GDM1 (cell line): ENCODE measurements at places on chromosomes 13 and 19.

DNA sequence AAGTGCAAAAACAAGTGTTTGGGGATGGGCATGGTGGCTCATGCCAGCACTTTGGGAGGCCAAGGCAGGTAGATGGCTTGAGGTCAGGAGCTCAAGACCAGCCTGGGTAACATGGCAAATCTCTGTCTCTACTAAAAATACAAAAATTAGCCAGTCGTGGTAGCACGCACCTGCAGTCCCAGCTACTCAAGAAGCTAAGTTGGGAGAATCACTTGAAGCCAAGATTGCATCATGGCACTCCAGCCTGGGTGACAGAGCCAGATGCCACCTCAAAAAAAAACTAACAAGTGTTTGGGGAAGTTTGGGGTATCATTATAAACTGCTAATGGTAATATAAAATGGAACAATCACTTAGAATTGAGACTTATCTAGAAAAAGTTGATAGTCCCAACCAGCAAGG lies 24.6 kb downstream of the XPO4 start:
- DNase-seq, result no peak

DNA sequence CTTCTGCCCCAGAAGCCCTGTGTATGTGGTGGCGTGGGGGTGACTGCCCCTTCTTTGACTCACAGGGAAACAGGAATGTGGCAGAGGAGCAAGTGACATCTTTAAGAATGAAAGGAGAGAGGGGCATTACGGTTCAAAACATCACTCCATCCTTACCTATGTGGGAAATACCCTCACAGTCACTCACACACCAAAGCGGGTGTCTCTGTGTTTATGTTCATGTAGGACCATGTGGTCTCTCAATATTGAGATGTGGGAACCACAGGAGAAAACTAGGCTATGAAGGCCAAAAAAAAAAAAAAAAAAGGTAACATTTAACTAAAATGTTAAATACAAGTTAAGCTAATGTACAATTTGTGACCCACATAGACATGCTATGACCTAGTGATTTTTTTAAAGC lies 153.6 kb upstream of the GPR12 start:
- no peak for DNase-seq

- no peak for DNase-seq
Measured at GRCh38 chr13:79612604-79613003, 131.6 kb downstream of the NDFIP2 start.

- no peak for DNase-seq
Measured at GRCh38 chr13:25463496-25463895, 91.7 kb downstream of the ATP8A2 start.

GRCh38 chr19:29285878-29286277 lies 72.9 kb upstream of the UQCRFS1 start:
- no peak for DNase-seq

GRCh38 chr13:46121033-46121432 lies 16.2 kb upstream of the CPB2 start:
- no peak for DNase-seq

- DNase-seq, result no peak
Measured at GRCh38 chr19:48676887-48677286, 4.1 kb upstream of the NTN5 start.

DNA sequence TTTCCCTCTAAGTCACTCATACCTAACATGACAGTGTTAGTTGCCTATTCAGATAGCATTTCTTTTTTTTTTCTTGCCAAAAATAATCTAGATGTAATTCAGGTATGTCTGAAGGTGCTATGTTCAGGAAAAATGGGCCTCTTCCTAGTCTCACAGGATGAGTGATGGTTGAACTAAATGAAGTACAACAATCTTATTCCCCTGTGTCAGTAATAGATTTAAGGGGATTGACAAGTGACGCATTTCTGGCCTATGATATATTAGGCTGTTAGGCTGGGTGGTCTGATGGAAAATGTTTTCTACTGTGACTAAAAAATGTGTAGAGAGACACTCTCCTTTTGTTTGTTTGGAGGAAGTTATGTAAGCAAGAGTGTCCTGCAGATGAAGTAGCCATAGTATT lies 878.7 kb upstream of the SLITRK1 start:
- no peak for DNase-seq

GRCh38 chr13:26658448-26659385 lies 101.2 kb downstream of the WASF3 start:
- DNase-seq, result no peak

DNA sequence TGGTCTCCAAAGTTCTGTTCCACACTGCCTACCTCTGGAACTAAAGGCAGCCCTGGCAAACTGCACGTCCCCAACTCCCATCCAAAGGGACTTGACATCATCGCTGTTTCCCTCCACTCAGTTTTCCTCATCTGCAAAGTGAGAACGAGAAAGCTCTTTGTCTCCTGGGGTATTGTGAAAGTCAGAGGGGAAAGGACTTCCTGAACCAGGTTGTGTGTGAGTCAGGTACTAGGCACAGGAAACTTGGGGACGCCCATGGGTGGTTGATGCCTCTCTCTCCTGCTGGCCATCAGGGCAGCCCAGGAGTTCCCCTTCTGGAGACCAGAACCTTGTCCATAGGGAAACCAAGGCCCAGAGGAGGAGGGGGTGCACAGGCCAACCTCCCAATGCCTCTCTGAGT lies 4.7 kb downstream of the CRLF1 start:
- DNase-seq, result no peak

GRCh38 chr19:8373867-8374813 lies 10.2 kb downstream of the ANGPTL4 start:
- DNase-seq, result no peak

DNA sequence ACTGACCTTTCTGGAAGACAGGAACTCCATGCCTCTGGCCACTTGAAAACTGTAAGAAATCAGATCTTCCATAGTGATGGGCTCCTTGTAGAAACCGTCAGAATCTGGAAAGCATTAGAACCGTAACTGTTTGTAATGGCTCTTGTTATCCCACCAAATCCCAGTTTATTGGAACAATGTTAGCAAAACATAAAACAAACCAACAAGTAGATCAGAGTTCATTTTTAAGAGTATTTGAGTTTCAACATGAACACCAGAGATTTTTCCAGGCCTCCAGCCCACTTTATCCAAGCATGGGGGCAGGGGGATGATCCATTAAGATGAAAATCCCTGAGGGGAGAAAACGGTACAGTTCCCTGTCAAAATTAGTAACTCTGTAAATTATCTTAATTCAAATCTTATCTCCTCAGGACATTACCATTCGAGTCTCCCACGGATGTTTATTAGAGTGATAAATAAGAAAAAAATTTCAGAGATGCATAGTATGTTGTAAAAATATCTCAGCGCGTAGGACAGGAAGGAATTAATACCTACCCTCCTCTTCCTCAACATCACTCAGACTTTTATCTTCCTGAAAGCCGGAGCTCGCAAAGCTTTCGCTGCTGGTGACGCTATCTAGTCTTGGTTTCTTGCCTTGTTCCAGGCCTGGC lies 172.5 kb downstream of the FLT1 start:
- no peak for DNase-seq

DNA sequence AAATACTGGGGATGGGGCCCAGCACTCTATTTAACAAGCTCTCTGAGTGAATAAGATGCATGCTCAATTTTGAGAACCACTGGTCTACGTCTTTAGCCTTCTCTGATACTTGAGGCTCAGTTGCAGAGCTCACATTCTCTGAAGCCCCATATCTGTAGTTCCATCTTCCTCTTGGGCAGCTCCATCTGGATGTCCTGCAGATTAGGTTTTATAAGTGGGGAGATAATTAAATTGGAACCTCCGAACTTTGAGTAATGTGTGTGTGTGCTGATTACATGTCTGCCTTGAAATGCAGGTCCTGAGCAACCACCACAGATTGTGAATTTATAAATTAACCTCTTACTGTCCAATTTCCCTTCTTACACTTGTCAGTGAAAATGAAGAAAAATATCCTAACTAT lies 7.2 kb upstream of the RASL11A start:
- no peak for DNase-seq
